Coronary artery (tissue), 2 donors: ENCODE measurements at places on chromosomes 12 and 14.
A peak's percentile ranks its signal among the peaks of the same experiment; 100 is the strongest.

GRCh38 chr14:68951035-68951797 lies 27.9 kb downstream of the ACTN1 start:
- DNase-seq, result peak; percentile 96

GRCh38 chr14:88967299-88967698 lies 142.8 kb downstream of the TTC8 start:
- DNase-seq, result no peak

- peak; percentile 14 for DNase-seq
Observed at GRCh38 chr14:69852531-69853321, 26.5 kb upstream of the SMOC1 start.

GRCh38 chr12:25017336-25017735 lies 68.4 kb upstream of the BCAT1 start:
- DNase-seq, result no peak

- DNase-seq, result peak; percentile 26
Observed at GRCh38 chr12:1855241-1855640, 34.9 kb downstream of the LRTM2 start.
